ENCODE measurements at places on chromosomes 1 and 21.

- no peak for DNase-seq
Measured at GRCh38 chr21:42731264-42732032, 78.0 kb downstream of the PDE9A start.

DNA sequence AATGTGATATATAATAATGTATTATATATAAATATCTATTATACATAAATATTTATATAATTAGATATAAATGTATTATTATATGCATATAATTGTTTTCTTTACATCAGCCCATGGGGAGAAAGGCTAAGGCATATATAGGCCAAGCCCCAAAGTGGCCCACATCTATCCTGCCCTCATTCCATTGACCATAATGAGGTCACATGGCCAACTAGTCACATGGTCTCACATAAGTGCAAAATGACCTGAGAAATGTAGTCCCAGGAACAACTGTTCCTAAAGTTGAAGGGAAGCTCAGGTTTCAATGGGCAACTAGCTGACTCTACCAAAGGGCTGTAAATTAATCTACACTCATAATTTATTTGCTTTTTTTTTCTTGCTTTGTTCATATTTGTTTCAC is 14.5 kb upstream of the CCDC185 start:
- DNase-seq, result no peak

DNA sequence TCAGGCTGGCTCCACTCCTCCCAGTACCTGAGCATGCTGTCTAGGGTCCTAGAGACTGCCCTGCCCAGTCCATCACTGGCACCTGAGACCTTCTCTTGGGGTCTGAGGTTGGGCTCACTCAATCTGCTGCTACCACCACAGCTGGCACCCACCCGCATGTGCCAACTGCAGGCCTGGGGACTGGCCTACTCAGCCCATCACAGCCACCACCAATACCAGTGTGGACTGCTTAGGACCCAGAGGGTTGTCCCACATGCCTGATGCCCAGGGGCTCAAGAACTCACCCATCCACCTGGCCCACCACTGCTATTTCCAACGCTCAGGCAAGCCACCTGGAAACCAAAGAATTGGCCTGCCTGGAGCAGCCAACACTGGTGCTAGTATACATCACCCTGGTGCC is 63.5 kb downstream of the CYP4B1 start:
- DNase-seq, result no peak

GRCh38 chr1:30185313-30185712 is 538.1 kb downstream of the MATN1 start:
- DNase-seq, result no peak
